PC-9 (cell line): ENCODE measurements at places on chromosomes 3 and 15. TPM values are rescaled to one million over a fixed set of nuclear protein-coding genes. Genes with fewer than 3 reads are reported as not detected.
A peak's percentile ranks its signal among the peaks of the same experiment; 100 is the strongest.

DNA sequence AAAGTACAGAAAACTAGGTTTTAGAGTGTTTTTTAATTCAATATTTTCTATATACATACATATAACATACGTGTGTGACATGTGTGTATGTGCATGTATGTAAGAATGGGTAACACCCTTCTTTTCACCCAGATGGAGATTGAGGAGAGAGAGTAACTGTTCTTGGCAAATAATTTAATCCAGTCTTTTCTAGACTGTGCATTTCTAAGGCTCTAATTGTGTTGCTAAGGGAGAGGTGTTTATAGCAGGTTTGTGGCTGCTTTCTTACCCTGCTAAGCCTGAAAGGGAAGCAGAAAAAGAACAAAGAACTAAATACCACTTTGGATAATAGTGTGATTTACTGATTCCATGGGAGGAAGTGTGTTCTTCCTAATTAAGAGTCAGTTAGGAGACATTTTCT is 46.0 kb upstream of the ALDH1L1 start:
- DNase-seq = no peak

DNA sequence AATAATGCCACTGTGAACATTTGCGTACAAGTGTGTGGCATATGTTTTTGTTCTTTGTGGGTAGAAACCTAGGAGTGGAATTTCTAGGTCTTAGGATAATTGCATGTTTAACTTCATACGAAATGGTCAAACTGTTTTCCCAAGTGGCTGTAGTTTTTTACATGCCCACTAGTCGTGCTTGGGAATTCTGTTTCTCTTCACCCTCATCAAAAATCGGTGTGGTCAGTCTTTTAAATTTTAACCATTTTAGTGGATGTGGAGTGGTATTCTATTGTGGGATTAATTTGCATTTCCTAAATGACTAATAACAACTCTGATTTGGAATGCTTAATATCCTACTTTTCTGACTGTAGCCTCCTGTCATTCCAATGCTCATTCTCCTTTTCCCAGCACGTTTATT is 27.6 kb downstream of the ZFAND6 start:
- DNase-seq = no peak

DNA sequence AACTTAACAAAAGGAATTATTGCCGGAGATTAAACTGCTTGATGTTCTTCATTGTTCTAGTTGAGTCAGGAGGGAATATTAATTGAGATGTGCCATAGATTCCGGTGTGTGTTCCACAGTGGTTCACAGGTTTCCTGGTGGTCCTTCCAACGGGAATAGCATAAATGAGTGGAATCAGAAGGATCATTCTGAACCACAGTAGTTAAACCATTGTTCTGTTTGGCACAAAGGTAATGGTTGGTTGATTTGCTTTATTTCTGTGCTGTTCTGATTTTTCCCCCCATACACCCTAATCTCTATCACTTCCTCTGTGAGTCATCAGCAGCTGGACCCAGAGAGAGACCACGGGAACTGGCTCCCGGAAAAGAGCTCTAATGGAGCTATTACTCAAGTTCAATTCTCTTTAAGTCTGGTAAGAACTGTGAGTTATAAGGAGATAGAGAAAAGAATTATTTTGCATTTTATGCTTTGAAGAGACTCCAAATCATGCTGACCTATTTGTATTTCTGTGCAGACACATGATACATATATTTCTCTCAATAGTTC is 627.2 kb downstream of the ZIC1 start:
- DNase-seq = no peak

DNA sequence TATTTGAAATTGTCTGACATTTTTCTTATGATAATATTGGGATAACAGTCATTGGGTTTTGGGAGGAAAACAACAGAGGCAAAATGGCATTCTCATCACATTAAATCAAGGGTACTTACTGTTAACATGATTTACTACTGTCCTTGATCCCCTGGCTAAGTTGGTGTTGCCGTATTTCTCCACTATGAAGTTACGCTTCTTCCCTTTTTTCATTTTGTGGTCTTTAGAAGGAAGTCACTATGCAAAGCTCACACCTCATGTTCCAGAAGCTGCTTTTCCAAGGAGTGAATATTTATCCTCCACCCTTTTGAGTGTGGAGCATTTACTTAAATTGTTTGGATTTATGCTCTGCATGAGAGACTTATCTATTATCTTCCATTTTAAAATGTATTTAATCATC is 63.7 kb downstream of the ALCAM start:
- no peak for DNase-seq

- DNase-seq = no peak
Measured at GRCh38 chr3:10482631-10483363, 22.6 kb downstream of the ATP2B2 start.

- no peak for DNase-seq
Measured at GRCh38 chr15:34815836-34816235, 20.5 kb upstream of the ACTC1 start.

- no peak for DNase-seq
Measured at GRCh38 chr3:21357241-21357640, 393.8 kb downstream of the ZNF385D start.

- DNase-seq = no peak
Measured at GRCh38 chr15:69046781-69047180, 32.3 kb downstream of the NOX5 start.

- DNase-seq = no peak
Measured at GRCh38 chr3:125177746-125178145, 34.8 kb downstream of the SLC12A8 start.

DNA sequence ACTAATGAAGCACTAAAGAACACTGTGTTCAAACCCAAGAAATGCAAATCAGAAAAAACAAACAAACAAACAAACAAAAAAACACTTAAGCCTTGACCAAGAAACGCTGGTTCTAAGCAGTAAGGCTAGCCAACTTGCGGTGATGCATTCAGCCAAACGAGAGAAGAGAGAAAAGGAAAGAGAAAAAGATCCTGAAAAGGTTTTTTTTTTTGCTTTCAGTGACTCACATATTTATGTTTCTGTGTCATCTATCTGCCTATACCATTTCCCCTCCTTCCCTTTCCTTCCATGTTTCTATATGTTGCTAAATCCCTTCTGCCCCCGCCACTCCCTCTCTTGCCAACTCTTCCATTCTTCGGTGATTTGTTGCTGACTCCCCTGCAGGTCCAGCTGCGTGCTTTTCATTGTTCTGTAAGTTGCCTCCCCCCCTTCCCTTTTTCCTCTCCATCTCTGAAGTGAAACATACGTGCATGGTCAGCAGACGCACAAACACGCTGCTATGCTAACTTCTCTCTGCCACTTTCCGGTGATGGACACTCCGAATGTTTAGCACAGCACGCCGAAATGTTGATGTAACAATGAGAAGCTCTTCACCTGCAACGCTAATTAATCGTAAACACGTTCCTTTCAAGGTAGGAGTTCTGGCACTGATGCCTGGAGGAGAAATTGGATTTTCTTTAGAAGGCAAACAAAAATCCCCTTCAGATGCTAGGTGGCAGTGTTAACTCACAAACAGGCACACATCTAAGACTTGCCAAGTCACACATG is 154.4 kb downstream of the TUSC7 start:
- no peak for DNase-seq

- no peak for DNase-seq
Measured at GRCh38 chr3:5840056-5840455, 652.5 kb downstream of the EDEM1 start.

DNA sequence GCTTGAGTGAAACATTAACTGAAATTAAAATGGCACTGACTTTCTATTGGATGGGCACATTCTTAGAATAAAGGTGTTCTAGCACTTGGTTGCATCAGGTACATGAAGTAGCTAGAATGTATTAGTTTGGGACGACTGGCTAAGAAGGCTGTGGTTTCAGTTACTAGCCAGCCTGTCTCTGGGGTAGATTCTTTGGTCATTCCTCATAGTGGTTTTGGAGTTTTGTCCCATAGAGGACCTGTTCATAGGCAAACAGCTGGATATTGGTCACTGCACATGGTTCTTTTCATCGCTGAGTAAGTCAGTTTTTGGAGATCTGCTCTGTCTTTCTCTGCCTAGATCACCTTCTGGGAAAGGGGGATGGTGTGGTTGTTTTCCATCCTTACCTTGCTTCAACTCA is 55.3 kb downstream of the ADAMTSL3 start:
- no peak for DNase-seq

DNA sequence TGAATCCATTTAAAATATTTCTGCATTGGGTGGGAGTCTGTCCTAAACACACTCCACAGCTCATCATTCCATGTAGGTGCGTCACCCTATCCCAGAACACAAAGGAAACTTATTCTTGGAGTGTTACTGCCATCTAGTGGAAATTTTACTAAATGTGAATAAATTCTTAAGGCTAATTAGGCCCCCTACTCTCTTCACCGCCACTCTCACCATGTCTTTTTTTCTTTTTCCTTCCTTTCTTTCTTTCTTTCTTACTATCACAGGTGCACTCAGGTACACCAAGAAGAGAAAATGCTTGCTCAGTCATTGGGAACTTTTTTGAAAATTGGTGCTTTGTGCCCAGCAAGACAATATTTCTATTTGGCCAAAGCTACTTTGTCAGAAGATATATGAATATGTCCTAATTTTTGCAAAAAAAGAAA is 26.4 kb upstream of the ATP8B4 start:
- DNase-seq = no peak

GRCh38 chr15:57649138-57649537 is 57.4 kb upstream of the POLR2M start:
- DNase-seq = no peak

GRCh38 chr3:66023738-66024385 is 14.9 kb downstream of the MAGI1 start:
- DNase-seq = no peak

GRCh38 chr3:132399054-132399929 is 18.0 kb upstream of the DNAJC13 start:
- DNase-seq = peak; percentile 43

- DNase-seq = no peak
Measured at GRCh38 chr3:46675426-46675825, 18.1 kb downstream of the ALS2CL start.

GRCh38 chr3:141578202-141578973 is 91.6 kb downstream of the RASA2 start:
- no peak for DNase-seq

GRCh38 chr3:45225465-45226205 is 452 bp downstream of the TMEM158 start:
- no peak for DNase-seq

DNA sequence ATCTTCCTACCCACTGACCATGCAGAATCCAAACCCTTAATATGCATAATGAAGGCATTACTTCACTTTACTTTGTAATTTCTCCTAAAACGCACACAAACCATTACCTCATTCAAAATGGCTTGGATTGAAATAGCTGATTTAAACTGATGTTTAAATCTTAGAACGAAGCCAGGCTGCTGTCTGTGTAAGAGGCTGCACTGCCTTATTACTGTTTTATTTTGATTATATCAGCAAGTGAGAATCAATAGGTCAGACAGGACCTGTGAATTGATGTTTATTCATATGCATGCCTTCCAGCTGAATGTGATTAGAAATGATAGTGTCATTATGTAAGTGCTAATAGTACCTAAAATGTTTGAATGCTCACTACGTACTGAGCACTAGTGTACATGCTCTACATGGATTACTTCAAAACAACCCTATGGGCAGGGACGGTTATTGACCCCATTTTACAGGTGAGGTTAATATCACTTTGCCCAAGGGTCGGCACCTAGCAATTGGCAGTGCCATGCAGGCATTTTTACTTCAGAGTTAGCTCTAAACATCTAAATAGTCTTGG is 314.2 kb upstream of the CBLB start:
- no peak for DNase-seq

GRCh38 chr15:27126449-27126848 is 155.5 kb downstream of the GABRG3 start:
- no peak for DNase-seq

Gene DAZL
- total RNA-seq = not detected in 2 replicates

Gene TTLL13
- total RNA-seq = 0.93 and 0.96 TPM in 2 replicates

Gene EXD1
- total RNA-seq = 0.70 TPM in 1 of 2 replicates, not detected in the other

Gene CASR
- total RNA-seq = not detected in 2 replicates

Gene PLCH1
- total RNA-seq = 0.73 and 1.4 TPM in 2 replicates

Gene EPHA6
- total RNA-seq = 1.2 TPM in 2 replicates

Gene PRTG
- 11.4 and 16.5 TPM in 2 replicates for total RNA-seq

Gene SEMA5B
- total RNA-seq = not detected in 2 replicates

Gene PRKCD
- total RNA-seq = 30.1 and 34.3 TPM in 2 replicates

Gene RTP3
- total RNA-seq = not detected in 2 replicates

Gene PCLAF
- total RNA-seq = 59.5 and 70.4 TPM in 2 replicates

Gene SERPINI1
- 2.4 and 2.6 TPM in 2 replicates for total RNA-seq

Gene KCNH8
- 0.58 and 0.63 TPM in 2 replicates for total RNA-seq

Gene NEK10
- total RNA-seq = 1.7 and 4.3 TPM in 2 replicates

Gene FAM227B
- 1.4 and 3.3 TPM in 2 replicates for total RNA-seq
